A549 treated with CORT108297 at 1 μM for 4 hours (cell line): ENCODE measurements at places on chromosomes 6 and 20. TPM values are rescaled to one million over a fixed set of nuclear protein-coding genes. Genes with fewer than 3 reads are reported as not detected.

The KIF6 gene
- total RNA-seq: 0.13 to 0.33 TPM (median 0.16 TPM) in 5 replicates

The HCRTR2 gene
- not detected in 5 replicates for total RNA-seq

The TFAP2A gene
- total RNA-seq: 14.3 to 17.6 TPM (median 16.4 TPM) in 5 replicates

The MMP24 gene
- 16.9 to 23.3 TPM (median 20.2 TPM) in 5 replicates for total RNA-seq

The BPIFB4 gene
- not detected in 5 replicates for total RNA-seq

The NRN1 gene
- 0.74 to 0.94 TPM (median 0.76 TPM) in 5 replicates for total RNA-seq

The CTCFL gene
- total RNA-seq: 0.03 to 0.06 TPM (median 0.06 TPM) in 4 of 5 replicates, not detected in the other

The GCM1 gene
- 0.02 to 0.03 TPM in 2 of 5 replicates, not detected in the others for total RNA-seq

The NT5DC1 gene
- 22.7 to 30.2 TPM (median 28.4 TPM) in 5 replicates for total RNA-seq

The RSPO3 gene
- total RNA-seq: 85.2 to 115 TPM (median 91.8 TPM) in 5 replicates

The CLPSL1 gene
- not detected in 5 replicates for total RNA-seq

The SNAI1 gene
- 12.4 to 17.1 TPM (median 16.3 TPM) in 5 replicates for total RNA-seq

The E2F3 gene
- total RNA-seq: 12.0 to 13.5 TPM (median 12.8 TPM) in 5 replicates

The DEFB132 gene
- not detected in 5 replicates for total RNA-seq

The SLC32A1 gene
- total RNA-seq: not detected in 5 replicates

The TP53RK gene
- total RNA-seq: 12.5 to 13.3 TPM (median 12.7 TPM) in 5 replicates

The PPP1R3G gene
- 1.1 to 2.0 TPM (median 1.4 TPM) in 5 replicates for total RNA-seq

The DNAH8 gene
- total RNA-seq: not detected in 5 replicates

The SNRPB gene
- total RNA-seq: 858 to 1,120 TPM (median 1,025 TPM) in 5 replicates

The PRSS16 gene
- 3.0 to 3.6 TPM (median 3.2 TPM) in 5 replicates for total RNA-seq

The DSTN gene
- total RNA-seq: 673 to 900 TPM (median 679 TPM) in 5 replicates

The CFB gene
- total RNA-seq: 1.5 to 3.3 TPM (median 2.4 TPM) in 5 replicates

The TNFRSF6B gene
- 0.47 to 1.4 TPM (median 0.76 TPM) in 5 replicates for total RNA-seq

The CAP2 gene
- total RNA-seq: 11.3 to 15.2 TPM (median 12.8 TPM) in 5 replicates

The SLC17A4 gene
- not detected in 5 replicates for total RNA-seq

The WFDC2 gene
- total RNA-seq: 0.20 to 0.23 TPM in 2 of 5 replicates, not detected in the others

The ECT2L gene
- not detected in 5 replicates for total RNA-seq

The C20orf144 gene
- 0.08 to 0.13 TPM (median 0.10 TPM) in 4 of 5 replicates, not detected in the other for total RNA-seq

The DDR1 gene
- total RNA-seq: 41.3 to 63.5 TPM (median 55.9 TPM) in 5 replicates

The RAB23 gene
- 7.0 to 10.9 TPM (median 8.3 TPM) in 5 replicates for total RNA-seq

The MAP3K5 gene
- 2.6 to 3.5 TPM (median 2.8 TPM) in 5 replicates for total RNA-seq

The SPTLC3 gene
- total RNA-seq: 0.02 to 0.12 TPM (median 0.10 TPM) in 5 replicates

The MATN4 gene
- 0.06 to 0.14 TPM (median 0.12 TPM) in 5 replicates for total RNA-seq

The VNN1 gene
- total RNA-seq: 0.06 to 0.10 TPM (median 0.06 TPM) in 5 replicates

The MOG gene
- not detected in 5 replicates for total RNA-seq

The FOXQ1 gene
- 2.5 to 5.2 TPM (median 5.1 TPM) in 5 replicates for total RNA-seq

The SALL4 gene
- 1.1 to 2.0 TPM (median 1.4 TPM) in 5 replicates for total RNA-seq

The SPATS1 gene
- not detected in 5 replicates for total RNA-seq

The NRSN1 gene
- not detected in 5 replicates for total RNA-seq

The PACRG gene
- 0.12 TPM in 1 of 5 replicates, not detected in the others for total RNA-seq

The MACROD2 gene
- 0.23 to 0.92 TPM (median 0.61 TPM) in 5 replicates for total RNA-seq
